Activated CD4-positive, alpha-beta T cell treated with anti-CD3 and anti-CD28 coated beads, Interleukin-2, amount 50 U/mL, for 16 hours (primary cell): ENCODE measurements at places on chromosomes 13 and 19.

- no peak for DNase-seq
Observed at GRCh38 chr19:11237321-11237720, 2.1 kb upstream of the ANGPTL8 start.

DNA sequence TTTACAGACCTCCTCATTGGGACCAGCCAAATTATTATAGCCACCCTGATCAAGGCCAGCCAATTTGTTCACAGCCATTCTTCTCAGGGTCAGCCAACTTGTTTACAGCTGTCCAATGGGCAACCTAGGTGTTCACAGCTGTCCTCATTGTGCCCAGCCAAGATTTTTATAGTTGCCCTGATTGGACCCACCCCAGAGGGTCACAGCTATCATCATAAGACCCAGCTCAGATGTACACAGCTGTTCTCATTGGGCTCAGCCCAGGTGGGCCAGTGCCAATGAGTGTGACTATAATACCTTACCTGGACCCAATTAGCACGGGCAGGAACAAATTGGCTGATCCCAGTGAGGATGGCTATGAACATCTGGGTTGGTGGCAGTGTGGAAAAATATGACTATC is 1151.8 kb downstream of the UQCRFS1 start:
- DNase-seq, result no peak

DNA sequence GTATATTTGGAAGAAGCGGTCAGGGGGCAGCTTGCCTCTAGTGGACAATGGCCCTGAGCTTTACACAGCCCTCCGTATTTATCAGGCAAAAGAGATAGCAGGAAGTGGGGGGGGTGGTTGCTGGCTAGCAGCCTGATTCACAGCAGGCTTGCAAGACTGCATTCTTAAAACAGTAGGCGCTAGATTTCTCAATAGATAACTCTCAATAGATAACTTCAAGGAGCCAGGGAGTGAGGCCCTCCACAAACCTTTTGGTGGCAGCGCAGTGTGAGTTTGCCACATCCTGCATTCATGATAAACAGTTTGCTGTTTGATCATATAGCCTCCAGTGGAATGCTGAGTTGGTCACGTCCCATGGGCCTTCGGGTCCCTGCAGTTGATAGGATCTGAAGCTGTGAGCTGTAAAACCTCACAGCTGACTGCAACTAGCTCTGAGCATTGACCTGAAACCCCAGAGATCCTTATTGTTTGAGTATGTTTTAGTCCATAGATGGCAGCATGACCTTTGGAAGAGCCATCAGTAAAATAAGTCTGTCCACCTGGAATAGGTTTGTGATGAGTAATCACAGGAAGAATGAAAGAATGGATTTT is 12.2 kb downstream of the FPR3 start:
- DNase-seq, result no peak

DNA sequence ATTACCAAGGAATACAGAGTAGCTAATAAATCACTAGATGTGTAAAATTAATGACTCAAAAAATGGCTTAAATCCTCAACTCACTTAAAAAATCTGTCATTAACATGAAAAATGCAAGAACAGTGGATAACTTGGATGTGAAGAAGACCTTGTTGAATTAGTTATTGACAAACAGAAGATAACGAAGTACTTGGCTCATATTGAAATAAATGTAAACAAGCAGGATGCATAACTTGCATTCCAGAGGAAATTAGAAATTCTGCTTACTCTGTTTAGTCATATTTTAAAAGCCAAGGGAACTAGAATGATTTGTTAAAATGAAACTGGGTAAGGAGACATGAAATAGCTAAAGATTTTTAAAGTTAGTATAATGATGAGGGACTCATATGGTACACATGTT is 1812.2 kb downstream of the PCDH9 start:
- no peak for DNase-seq

- DNase-seq, result no peak
Observed at GRCh38 chr13:30128591-30128990, 178.8 kb downstream of the KATNAL1 start.

DNA sequence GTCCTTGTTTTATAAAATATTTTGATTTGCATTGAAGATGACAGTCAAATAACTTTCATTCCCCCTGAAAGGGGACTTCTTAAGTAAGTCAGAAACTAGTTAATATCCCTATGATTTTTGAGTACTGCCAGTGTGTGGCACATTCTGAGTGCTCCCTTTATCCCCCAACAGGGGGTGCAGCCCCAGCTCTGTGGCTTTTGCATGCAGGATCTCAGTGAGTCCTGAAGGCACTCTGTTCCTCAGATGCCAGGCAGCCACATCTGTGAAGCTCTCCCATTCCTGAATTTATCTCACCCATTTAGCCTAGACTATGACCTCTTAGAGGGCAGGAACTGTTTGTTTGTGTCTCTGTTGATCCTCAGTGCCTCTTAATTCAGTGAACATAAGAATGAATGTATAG is 123.1 kb downstream of the CDK8 start:
- DNase-seq, result peak; percentile 12

DNA sequence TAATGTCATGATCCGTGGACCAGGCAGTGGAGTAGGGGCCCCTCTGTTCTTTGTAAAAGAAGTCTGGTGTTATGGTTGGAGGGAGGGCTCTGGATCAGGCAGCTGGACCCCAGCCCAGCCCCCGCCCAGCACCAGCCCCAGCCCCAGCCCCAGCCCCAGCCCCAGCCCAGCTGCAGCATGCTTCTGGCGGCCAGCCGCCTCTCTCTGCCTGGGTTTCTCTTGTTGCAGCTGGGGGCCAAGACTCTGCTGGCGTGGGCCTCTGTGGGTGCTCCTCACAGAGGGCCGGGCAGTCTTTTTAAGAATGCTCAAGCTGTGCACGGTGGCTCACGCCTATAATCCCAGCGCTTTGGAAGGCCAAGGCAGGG is 17.9 kb downstream of the DOT1L start:
- DNase-seq, result no peak

- no peak for DNase-seq
Observed at GRCh38 chr19:43290568-43291359, 21.4 kb upstream of the PSG9 start.

DNA sequence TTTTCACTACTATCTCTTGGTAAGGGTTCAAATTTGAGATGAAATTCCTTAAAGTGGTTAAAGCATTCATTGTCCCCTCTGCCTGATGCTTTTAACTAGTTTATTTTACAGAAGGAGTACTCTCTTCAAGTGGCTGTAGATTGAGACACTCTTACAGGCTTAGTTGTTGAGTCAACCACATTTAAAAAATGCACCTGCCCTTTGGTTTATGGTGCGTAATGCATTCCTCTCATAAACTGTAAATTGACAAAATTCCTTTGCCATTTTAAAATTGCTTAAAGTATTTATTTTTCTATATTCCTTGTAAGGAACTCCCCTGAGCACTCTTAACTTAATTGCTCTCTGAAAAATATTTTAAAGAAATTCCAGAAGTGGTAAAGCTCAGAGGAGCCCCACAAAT is 826 bp upstream of the GPC5 start:
- DNase-seq, result no peak
